Activated gamma-delta T cell treated with Interleukin-2 at 50 U/mL for 16 hours (primary cell): ENCODE measurements at places on chromosomes 3 and 15.

DNA sequence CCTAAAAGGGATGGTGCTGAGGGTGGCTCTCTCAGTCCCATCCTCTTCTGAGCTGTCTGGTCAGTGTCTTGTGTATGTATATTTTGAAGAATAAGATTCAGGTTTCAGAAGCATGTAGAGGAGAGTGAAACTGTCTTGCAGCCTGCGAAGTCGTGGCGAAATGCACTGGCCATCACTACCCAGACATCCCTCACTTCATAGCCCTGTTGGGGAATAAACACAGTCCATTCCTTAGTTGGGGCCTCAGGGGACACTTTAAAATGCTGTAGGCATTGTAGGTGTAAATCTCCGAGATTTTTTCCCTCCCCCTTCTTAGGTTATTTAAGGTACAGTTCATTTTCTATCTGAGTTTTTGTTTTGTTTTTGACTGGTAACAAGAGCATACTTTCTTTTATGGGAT is 93.8 kb downstream of the DNASE1L3 start:
- DNase-seq: no peak

GRCh38 chr15:101563176-101563796 is 73.8 kb upstream of the PCSK6 start:
- DNase-seq: no peak

- no peak for DNase-seq
These were observed 222.8 kb downstream of the PTPRG start for GRCh38 chr3:61783993-61784718.

GRCh38 chr15:91689377-91689776 is 164.1 kb upstream of the SLCO3A1 start:
- no peak for DNase-seq

- no peak for DNase-seq
These were observed 298.5 kb downstream of the IGSF11 start for GRCh38 chr3:118736107-118736506.

- DNase-seq: no peak
These were observed 160.9 kb downstream of the EDEM1 start for GRCh38 chr3:5348229-5348902.

DNA sequence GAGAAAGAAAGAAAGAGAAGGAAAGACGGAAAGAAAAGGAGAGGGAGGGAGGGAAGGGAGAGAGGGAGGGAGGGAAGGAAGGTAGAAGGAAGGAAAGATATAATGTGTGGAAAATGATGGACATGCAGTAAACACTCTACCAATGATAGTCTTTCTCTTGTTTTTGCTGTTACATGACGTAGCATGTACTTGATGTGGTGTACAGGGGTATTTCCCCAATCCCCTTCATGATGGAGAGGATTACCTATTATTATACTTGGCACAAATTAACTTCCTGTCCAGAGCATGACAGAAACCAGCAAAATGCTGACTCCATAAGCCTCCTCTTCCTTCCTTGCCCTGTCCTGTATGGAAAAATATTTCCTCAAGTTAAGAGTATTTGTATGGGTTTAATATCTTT is 124.4 kb downstream of the B3GALNT1 start:
- no peak for DNase-seq

- DNase-seq: no peak
These were observed 165.2 kb downstream of the PGPEP1L start for GRCh38 chr15:98842192-98842972.

DNA sequence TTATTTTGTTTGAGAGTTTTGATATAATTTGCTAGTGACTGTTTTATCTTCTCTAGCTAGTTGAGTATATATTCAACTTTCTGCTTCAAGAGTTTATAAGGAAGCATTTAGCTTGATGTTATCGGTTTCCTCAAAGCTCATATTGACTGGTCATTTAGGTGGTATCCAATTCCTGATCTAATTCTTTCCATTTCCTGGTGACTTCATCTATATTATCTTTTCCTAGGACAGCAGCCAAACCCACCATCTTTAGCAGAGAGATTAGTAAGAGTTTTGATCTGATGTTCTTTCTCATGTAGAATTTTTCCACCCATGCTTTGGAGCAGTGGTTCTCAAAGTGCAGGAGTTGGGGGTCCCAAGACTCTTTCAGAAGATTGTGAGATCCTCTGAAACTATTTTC is 148.6 kb upstream of the STT3B start:
- no peak for DNase-seq

- no peak for DNase-seq
These were observed 421.4 kb downstream of the SHQ1 start for GRCh38 chr3:72426618-72427397.

DNA sequence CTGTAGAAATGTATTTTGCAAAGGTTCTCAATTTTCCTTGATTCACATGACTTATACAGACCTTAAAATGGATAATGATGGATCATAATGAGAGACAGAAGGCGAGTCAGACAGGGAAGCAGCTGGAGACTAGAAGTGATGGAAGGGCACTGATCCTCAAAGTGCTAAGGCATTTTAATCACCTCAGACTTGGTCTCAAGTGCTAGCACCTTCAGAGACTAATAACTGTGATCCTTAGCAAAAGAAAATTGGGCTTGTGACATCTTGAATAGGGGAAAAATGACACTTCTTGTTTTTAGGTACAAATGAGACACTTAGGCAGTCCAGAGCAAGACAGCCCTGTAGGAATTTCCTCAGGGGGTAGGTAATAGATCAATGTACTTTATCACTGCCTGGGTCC is 1011.7 kb downstream of the SQOR start:
- no peak for DNase-seq

GRCh38 chr3:103968131-103968530 is 1398.6 kb upstream of the ALCAM start:
- DNase-seq: no peak

DNA sequence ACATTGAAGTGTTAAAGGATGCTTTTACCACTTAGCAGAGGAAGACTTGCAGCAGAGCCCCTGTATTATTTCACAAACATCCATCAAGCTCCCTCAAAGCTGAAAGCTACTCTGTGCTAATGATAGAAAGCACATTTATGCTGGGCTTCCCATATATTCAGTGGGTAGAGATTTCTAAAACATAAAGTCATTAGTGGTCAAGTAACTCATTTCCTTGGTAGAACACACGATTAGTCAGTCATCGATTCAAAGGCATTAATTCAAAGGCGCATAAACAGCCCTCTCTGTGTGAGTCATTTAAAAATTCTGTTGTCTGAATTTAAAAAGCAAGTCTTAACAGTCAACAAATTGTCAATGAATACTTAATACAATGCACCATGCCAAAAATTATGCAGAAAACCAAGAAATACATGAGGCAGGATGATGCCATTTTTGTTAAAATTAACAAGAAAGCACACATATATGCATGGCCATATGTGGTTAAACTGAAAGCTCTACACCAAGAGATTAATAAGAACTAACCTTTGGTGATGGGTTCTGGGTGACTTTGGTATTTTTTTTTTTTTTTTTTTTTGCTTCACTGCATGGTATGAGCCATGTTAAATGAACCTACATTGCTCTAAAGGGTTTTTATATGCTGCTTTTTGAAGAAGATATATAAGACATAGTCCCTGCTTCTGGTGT is 61.7 kb downstream of the LDHAL6B start:
- DNase-seq: no peak

DNA sequence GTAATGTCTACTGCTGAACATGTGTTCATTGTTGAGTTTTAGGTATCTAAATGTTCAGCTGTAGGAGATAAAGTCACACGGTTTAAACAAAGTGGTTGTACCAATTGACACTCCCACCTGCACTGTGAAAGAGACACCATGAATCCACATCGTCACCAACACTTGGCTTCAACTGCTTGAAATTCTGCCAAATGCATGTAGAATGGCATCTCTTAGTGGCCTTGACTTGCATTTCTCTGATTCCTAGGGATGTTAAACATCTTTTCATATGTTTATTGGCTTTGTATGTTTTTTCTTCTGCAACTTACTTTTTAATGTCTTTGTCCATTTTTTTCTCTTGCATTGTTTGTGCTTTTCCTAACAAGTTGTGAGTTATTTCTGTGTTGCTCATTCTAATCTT is 43.4 kb downstream of the RPLP1 start:
- DNase-seq: no peak

DNA sequence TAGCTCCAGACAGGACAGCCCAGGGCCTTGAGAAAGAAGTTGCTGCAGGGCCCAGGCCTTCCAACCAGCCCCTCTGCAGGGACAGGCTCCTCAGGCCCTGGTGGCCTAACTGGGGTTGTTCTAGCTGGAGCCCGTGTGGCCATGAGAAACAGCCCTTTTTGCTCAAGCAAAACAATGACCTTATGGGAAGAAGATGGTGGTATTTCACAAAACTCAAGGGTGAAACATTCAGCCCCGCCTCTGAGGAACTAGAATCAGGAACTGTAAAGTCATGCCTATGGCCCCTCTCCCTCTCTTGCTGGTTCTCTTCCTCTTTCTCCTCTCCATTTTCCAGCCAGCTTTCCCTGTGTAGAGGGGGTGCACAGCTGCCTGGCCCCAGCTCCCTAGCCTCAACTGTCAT is 273.3 kb downstream of the RPLP1 start:
- no peak for DNase-seq

DNA sequence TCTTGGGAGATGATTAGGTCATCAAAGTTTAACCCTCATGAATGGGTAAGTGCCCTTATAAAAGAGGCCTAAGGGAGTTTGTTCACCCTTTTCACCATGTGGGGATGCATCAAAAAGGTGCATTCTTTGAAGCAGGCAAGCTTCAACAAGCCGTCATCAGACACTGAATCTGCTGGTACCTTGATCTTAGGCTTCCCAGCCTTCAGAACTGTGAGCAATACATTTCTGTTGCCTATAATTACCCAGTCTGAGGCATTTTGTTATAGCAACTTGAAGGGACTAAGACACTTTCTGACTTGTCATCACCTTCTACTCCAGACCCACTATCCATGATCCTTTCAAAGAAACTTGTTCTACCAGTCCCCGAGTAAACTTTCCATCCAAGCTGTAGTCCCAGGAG is 44.6 kb upstream of the LRRC58 start:
- DNase-seq: no peak

GRCh38 chr15:66800584-66801235 is 98.7 kb downstream of the SMAD6 start:
- no peak for DNase-seq

- no peak for DNase-seq
These were observed 93.3 kb downstream of the PCCB start for GRCh38 chr3:136343446-136343845.

DNA sequence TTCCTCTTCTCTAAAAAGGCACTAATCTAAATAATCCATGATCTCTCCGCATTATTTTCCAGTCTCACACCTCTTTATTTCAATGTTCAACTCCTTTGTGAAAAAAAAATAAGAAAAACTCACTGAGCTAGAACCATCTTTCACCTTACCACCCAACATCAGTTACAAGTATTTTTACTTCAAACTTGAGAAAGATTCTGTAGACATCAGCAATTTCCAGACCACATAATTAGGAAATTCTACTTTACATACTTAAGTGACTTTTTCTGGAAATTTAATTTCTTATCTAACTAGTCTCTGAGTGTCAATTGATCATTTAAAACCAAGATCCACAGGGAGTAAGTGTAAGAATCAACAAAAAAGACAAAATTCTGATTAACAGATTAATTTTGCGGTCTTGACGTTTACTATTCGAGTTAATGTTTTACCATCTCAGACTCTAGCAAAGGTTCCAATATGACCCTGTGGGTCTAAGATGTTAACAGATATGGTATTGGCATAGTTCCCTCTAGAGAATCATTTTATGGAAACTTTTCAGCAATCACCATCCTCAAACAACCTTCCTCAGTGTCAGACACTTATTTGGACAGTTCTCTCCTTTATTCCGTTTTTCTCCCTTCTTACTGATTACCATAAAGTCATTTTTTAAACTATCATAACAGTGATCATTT is 5.1 kb downstream of the ATP13A3 start:
- no peak for DNase-seq

DNA sequence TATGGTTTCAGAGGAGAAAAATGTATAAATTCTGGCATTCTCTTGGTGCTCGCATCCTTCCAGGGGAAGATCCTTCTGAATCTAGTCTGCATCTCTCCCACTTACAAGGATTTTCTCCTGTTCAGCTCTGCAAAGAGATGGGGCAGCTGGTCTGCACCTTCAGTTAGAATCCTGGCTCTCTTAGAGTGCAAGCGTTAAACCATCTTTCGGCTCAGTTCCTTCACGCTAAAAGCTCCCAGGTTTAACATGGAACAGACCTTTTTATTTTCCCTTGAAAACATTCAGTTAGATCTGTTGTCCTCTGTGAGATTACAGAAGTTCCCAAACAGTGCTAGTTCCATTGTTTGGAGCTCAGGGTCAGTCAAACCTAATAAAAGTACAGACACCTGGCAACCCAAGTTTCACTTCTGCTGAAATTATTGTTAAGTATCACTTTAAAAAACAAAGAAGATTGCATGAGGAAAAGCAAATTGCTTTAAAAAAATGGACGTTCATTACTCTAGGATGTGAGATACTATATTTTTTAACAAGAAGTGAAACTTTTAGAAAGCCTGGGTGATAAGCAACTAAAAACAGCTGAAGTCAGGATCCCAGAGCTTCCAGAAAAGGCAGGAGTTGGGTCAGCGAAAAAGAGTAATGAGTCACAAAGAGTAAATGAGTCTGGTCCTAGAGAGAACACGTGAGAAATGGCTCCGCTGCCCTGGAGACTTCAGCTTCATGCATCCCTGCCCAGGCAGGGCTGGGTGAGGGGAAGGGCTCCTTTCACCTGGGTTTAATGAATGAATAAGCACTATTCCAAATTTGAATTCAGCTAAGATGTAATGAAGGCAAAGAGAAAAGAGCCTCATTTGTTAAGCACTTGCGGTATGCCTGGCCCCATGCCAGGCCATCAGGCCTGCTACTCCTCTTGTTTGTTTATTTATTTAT is 63.3 kb downstream of the ABTB1 start:
- DNase-seq: no peak

- peak; percentile 34 for DNase-seq
These were observed 574 bp downstream of the SLC38A3 start for GRCh38 chr3:50205413-50206276.

GRCh38 chr3:122952520-122952919 is 75.0 kb downstream of the SEMA5B start:
- no peak for DNase-seq

DNA sequence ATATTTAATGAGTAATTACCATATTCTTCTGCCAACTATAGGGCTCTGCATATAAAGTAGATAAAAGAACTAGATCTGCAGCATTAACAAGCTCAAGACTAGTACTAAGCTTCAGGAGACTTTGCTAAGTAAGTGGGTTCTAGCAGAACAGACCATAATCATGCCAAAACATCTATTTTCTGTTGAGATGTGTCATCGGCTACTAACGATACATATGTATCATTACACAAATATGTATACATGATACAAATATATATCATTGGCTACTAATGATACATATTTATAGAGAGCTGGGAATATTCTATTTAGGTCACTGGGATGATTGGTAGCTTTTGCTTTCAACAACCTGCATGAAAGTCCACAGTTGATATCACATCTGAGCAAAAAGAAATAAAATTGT is 185.8 kb upstream of the DCBLD2 start:
- DNase-seq: no peak

DNA sequence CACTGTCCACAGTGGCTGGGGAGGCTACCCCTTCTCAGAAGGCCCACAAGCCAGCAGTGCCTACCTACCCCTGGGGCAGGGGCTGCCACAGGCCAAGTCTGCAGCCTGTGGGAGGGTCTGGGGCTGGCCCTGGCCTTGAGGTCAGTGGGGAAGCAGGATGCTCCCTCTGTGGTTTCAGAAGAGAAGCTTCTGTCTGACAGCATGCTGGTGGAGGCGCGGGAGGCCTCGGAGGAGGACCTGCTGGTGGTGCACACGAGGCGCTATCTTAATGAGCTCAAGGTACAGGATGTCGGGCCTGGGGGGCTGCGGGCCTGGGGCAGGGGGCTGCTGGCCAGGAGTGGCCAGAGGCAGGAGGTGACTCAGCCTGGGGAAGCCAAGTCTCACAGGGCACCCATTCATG is 3.2 kb downstream of the HDAC11 start:
- no peak for DNase-seq
